SJCRH30 (cell line): ENCODE measurements at places on chromosomes 7 and 10.

GRCh38 chr7:19177269-19177668, 32.0 kb upstream of the FERD3L start:
- H3K27ac ChIP-seq: no peak overlapping the region
- no peaks in the 10 kb centered on the region for H3K36me3 ChIP-seq
- H3K27me3 ChIP-seq: no peaks in the 10 kb centered on the region
- H3K4me3 ChIP-seq: no peak overlapping the region
- H3K4me1 ChIP-seq: no peaks in the 10 kb centered on the region

DNA sequence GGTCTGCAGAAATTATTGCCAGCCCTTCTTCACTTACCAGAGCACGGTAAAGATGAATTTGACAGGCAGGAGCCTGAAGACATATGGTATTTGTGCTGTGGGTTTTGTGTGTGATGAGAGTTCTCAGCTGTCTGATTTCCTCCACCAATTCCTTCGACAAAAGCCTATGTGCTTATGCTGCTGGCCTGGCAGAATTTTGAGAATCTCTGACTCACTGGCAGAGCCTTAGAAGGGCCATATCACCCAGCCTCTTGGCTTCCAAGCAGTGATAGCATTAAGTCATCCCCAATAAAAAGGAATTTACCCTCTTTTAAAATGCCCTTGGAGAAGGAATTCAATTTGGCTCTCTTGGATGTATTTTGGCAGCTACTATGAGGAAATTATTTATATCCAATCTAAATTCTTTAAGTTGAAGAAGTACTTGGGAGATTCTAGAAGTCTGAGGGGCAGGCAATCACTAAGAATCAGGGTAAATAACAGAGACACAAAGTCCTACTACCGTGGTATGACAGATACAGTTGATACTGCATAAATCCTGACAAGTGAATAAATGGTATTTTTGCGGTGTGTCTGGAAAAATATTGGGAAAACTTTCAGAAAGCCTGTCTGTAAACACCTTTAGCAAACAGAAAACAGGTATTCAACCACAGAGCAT, 68.6 kb upstream of the EFCAB10 start:
- no peaks in the 10 kb centered on the region for H3K36me3 ChIP-seq
- DNase-seq: no peak
- peaks cover 4% of the 10 kb centered on the region; the same call in 1 of the 2 replicates for H3K4me1 ChIP-seq
- no peaks in the 10 kb centered on the region for H3K27me3 ChIP-seq

- no peak overlapping the region for H3K27ac ChIP-seq
- H3K36me3 ChIP-seq: no peaks in the 10 kb centered on the region
- H3K4me3 ChIP-seq: no peak overlapping the region
- DNase-seq: no peak
- no peaks in the 10 kb centered on the region for H3K4me1 ChIP-seq
Measured at GRCh38 chr7:140212100-140212881, 35.5 kb upstream of the KDM7A start.

DNA sequence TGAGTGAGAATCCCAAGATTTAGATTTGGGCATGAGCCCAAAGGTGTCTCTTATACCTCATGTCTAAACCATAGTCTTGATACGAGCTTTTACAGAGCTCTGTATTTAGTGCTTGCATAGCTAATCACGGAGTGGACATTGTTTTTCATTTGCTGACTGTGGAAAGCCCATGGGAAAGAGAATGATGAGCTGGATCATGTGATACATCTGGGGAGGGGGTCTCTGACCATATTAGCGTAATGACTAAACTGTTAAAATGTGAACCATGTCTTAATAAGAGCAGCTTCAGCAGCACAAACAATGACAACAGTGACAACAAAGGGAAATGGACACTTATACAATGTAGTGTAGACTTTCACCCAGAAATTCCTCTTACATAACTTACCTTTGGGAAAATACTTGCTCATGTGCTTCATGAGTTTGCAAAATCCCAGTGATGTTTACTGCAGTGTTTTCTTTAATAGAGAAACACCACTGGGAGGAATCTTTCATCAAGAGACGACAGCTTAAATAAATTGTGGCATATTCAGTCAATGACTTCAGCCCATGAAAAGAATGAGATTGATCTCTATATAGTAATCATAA, 44.0 kb upstream of the ITGB1 start:
- no peaks in the 10 kb centered on the region for H3K4me1 ChIP-seq
- no peak overlapping the region for H3K4me3 ChIP-seq
- DNase-seq: no peak
- no peaks in the 10 kb centered on the region for H3K36me3 ChIP-seq
- H3K27ac ChIP-seq: no peak overlapping the region

- no peaks in the 10 kb centered on the region for H3K36me3 ChIP-seq
- H3K27ac ChIP-seq: no peak overlapping the region
- DNase-seq: peak; percentile 36
- no peaks in the 10 kb centered on the region for H3K27me3 ChIP-seq
- peaks cover 6% of the 10 kb centered on the region; the same call in 1 of the 2 replicates for H3K4me1 ChIP-seq
Measured at GRCh38 chr7:138825049-138825721, 27.2 kb upstream of the ATP6V0A4 start.

GRCh38 chr7:99766484-99767099, 17.4 kb downstream of the CYP3A4 start:
- H3K4me3 ChIP-seq: no peak overlapping the region
- DNase-seq: no peak
- no peaks in the 10 kb centered on the region for H3K36me3 ChIP-seq
- no peaks in the 10 kb centered on the region for H3K27me3 ChIP-seq
- no peak overlapping the region for H3K27ac ChIP-seq
- H3K4me1 ChIP-seq: no peaks in the 10 kb centered on the region

DNA sequence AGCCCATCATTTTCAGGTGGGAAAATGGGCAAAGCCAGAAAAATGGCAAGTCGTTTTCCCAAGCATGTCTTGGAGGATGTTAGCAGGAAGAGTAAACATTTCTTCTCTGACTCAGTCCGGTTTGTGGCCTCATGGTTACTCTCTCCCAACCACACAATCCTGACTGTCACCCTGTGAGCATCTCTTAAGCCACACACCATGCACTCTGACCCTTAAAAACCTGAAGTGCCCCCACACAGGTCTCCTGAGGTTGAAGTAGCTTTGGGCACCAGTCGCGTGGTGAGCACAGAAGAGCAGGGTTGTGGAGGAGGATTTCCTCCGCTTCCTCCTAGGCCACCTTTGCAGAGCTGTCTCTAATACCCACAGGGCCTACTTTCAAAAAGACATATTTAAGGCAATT, 387.3 kb upstream of the NPVF start:
- H3K4me3 ChIP-seq: no peak overlapping the region
- H3K27me3 ChIP-seq: no peaks in the 10 kb centered on the region
- H3K36me3 ChIP-seq: no peaks in the 10 kb centered on the region
- DNase-seq: no peak
- H3K27ac ChIP-seq: no peak overlapping the region

GRCh38 chr7:102232611-102233286, 53.9 kb upstream of the SH2B2 start:
- no peaks in the 10 kb centered on the region for H3K36me3 ChIP-seq
- no peak overlapping the region for H3K27ac ChIP-seq
- DNase-seq: no peak
- no peak overlapping the region for H3K4me3 ChIP-seq

DNA sequence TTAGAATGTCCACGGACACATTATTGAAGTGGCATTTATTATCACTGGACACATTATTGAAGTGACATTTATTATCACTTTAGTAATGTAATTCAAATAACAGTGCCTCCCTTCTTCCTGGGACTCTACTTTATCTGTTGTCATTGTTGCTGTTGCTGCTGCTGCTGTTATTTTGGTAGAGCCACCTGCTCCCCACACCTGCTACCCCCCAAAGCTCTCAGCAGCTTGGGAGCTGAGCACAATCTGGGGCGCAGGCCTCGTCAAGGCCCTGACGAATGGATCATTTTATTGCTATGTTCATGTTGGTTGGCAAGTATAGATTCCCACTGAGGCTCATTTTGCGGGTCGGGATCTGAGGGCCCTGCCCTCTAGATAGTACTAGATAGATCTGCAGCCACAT, 24.8 kb downstream of the FIGNL1 start:
- H3K4me3 ChIP-seq: no peak overlapping the region
- H3K36me3 ChIP-seq: no peaks in the 10 kb centered on the region
- no peak for DNase-seq
- H3K4me1 ChIP-seq: no peaks in the 10 kb centered on the region

DNA sequence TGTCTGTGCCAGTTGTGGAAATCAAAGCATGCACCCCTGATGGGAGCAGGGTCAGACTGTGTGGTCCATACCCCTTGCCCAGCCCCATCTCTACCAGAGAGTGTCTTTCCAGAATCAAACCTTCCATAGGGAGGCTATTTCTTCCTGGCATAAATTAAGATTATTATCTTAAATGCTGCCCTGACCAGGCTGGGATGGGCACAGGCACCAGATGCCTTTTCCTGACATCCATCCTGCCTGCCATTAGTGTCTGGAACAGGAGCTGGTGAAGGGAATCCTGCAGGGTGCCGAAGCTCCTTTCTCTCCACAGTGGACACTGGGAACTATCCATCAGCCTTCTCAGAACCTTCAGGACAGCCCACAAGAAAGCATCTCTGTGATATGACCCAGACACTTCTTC, 296.3 kb downstream of the GRID1 start:
- H3K27ac ChIP-seq: no peak overlapping the region
- no peaks in the 10 kb centered on the region for H3K36me3 ChIP-seq
- H3K27me3 ChIP-seq: no peaks in the 10 kb centered on the region

- no peak for DNase-seq
- no peaks in the 10 kb centered on the region for H3K36me3 ChIP-seq
- peaks cover 8% of the 10 kb centered on the region for H3K4me1 ChIP-seq
- no peaks in the 10 kb centered on the region for H3K27me3 ChIP-seq
Measured at GRCh38 chr7:94741179-94741578, 85.2 kb upstream of the SGCE start.

- no peak for DNase-seq
- H3K4me3 ChIP-seq: no peak overlapping the region
- H3K4me1 ChIP-seq: no peaks in the 10 kb centered on the region
- no peak overlapping the region for H3K27ac ChIP-seq
Measured at GRCh38 chr7:159122276-159122675, 22.4 kb downstream of the VIPR2 start.

- H3K4me1 ChIP-seq: no peaks in the 10 kb centered on the region
- H3K4me3 ChIP-seq: no peak overlapping the region
- H3K27ac ChIP-seq: no peak overlapping the region
- H3K27me3 ChIP-seq: 0 out of 2 replicates have a peak, but pooled peaks cover 3% of the 10 kb centered on the region
- no peak for DNase-seq
Measured at GRCh38 chr10:69797959-69798358, 3.7 kb upstream of the COL13A1 start.

- H3K4me1 ChIP-seq: no peaks in the 10 kb centered on the region
- no peaks in the 10 kb centered on the region for H3K27me3 ChIP-seq
- no peak for DNase-seq
- H3K27ac ChIP-seq: no peak overlapping the region
Measured at GRCh38 chr10:42954766-42955492, 121.9 kb upstream of the RET start.

DNA sequence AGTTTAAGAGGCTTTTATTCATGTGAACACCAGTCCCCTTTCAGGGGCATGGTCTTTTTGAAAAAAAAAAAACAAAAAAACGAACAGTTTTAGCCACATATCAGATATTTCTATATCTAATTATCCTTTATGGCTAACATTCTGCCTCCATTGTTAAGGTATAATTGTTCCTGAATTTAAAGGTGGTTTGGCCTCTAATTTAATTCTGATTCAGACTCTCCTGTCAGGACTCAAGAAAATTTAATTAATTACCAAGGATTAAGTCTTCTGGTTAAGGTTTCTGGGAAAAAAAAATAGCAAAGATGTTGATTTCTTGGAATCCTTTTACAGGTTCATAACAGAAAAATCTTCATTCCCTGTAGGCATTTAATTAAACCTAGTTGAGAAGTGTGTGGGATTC, 27.4 kb downstream of the COL1A2 start:
- no peaks in the 10 kb centered on the region for H3K36me3 ChIP-seq
- H3K4me3 ChIP-seq: no peak overlapping the region
- H3K27me3 ChIP-seq: no peaks in the 10 kb centered on the region
- H3K4me1 ChIP-seq: peaks cover 21% of the 10 kb centered on the region
- no peak for DNase-seq

GRCh38 chr7:83941300-83941699, 253.3 kb downstream of the SEMA3A start:
- no peaks in the 10 kb centered on the region for H3K27me3 ChIP-seq
- no peaks in the 10 kb centered on the region for H3K4me1 ChIP-seq
- H3K27ac ChIP-seq: no peak overlapping the region
- DNase-seq: no peak
- H3K4me3 ChIP-seq: no peak overlapping the region
- no peaks in the 10 kb centered on the region for H3K36me3 ChIP-seq

- H3K4me3 ChIP-seq: no peak overlapping the region
- H3K27ac ChIP-seq: no peak overlapping the region
- no peak for DNase-seq
- H3K27me3 ChIP-seq: no peaks in the 10 kb centered on the region
- H3K4me1 ChIP-seq: no peaks in the 10 kb centered on the region
- no peaks in the 10 kb centered on the region for H3K36me3 ChIP-seq
Measured at GRCh38 chr10:7507887-7508726, 97.3 kb upstream of the SFMBT2 start.

DNA sequence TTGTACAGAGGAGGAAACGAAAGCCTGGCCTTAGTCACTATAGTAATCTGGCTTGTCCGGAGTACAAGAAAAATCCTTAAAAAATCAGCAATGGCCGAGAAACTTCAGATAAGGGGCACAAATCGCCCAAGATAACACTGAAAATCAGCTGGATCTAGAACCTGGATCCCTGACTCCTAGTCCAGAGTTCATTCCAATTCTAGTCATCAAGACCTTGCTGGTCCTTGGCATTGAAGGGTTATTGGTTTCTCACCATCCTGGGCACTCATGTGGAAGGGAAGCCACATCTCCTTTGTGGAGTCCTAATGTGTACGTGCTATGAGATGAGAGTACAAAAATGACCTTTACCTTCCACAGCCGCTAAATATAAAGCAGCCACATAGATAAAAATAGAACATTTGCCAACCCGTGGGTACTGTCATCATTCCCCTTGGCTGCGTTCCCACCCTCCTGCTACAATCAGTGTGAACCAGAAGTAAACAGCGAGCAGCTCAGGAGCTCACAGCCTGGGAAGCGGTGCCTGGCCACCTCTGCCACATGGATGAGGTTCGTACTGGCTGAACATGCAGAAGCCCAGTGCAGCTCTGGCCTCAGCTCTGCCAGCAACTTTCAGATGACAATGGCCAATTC, 116.0 kb upstream of the PDLIM1 start:
- no peak overlapping the region for H3K4me3 ChIP-seq
- H3K27ac ChIP-seq: no peak overlapping the region
- no peak for DNase-seq
- H3K27me3 ChIP-seq: no peaks in the 10 kb centered on the region
